ENCODE measurements at places on chromosomes 2 and 18. TPM values are rescaled to one million over a fixed set of nuclear protein-coding genes. Genes with fewer than 3 reads are reported as not detected.

GRCh38 chr2:65866148-65866547 lies 433.7 kb upstream of the SPRED2 start:
- no peak for DNase-seq

- DNase-seq: no peak
Observed at GRCh38 chr2:219293736-219294231, 14.6 kb downstream of the DNAJB2 start.

SCYGR3 gene
- not detected for total RNA-seq

CHRNG gene
- not detected for total RNA-seq

DNA sequence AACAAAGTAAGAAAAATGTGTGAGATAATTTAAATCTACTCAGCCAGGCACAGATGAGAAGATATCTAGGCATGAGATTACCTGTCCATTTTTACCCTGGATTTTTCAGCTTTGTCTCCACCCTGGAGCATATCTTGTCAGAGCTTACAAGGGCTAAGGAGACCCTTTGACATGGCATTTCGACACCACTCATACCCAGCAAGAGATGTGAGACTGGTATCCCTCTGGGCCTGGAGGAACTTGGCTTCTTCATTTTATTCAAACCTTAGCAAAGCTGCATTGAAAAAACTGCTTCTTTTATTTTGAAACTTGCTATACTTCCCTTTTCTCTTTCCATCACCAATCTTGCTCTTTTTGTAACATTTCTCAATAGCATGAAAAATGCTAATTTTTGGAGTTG lies 194.9 kb upstream of the HNMT start:
- no peak for DNase-seq

GRCh38 chr2:48530033-48530811 lies at the start of gene STON1:
TSS of gene STON1 (plus strand) at chr2:48530154. CDS start at chr2:48580634, 50,480 bp downstream.
- peak; percentile 49 for DNase-seq

DNA sequence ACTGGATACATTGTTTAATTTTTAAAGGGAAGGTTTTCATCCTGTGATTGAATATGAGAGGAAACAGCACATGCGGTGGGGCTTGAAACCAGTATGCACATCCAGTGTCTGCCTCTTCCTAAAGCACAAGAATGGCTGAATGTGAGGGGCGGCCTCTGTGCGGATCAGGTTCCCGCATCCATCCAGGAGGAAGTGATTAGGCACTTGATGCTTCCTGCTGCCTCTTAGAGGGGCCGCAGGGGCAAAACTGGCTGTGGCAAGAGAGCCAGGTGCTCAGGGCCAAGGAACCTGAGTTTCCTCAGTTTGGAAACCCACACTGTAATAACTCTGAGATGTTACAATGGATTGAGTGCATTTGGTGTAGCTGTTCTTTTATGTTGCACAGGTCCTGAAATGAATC lies 48.8 kb downstream of the THNSL2 start:
- DNase-seq: no peak

GRCh38 chr2:55620123-55620779 lies 2.8 kb upstream of the PPP4R3B start:
- DNase-seq: peak; percentile 34

DNA sequence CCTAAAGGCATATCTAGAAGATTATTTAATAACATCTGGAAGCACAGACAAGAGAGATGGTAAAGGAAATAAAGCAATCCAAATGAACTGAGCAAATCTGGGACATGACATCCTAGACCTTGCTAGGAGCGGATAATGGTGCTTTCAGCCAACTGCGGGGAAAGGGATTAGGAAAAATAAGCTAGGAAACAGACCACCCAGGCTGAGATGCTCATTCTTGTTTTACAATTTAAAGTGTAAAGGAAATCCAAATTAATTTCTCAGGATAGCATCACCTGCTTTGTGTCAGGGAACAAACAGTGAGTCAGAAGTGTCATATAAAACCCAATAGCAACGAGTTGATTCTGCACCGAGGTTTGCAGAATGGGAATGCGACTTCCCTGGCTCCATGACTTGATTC lies 112.5 kb upstream of the CXCR4 start:
- no peak for DNase-seq

GRCh38 chr2:241323778-241324177 lies 8.1 kb downstream of the SEPTIN2 start:
- no peak for DNase-seq

MGAT4A gene
- 3.9 TPM for total RNA-seq

GRCh38 chr2:208224802-208225201 lies 30.1 kb downstream of the IDH1 start:
- DNase-seq: peak; percentile 25

DNA sequence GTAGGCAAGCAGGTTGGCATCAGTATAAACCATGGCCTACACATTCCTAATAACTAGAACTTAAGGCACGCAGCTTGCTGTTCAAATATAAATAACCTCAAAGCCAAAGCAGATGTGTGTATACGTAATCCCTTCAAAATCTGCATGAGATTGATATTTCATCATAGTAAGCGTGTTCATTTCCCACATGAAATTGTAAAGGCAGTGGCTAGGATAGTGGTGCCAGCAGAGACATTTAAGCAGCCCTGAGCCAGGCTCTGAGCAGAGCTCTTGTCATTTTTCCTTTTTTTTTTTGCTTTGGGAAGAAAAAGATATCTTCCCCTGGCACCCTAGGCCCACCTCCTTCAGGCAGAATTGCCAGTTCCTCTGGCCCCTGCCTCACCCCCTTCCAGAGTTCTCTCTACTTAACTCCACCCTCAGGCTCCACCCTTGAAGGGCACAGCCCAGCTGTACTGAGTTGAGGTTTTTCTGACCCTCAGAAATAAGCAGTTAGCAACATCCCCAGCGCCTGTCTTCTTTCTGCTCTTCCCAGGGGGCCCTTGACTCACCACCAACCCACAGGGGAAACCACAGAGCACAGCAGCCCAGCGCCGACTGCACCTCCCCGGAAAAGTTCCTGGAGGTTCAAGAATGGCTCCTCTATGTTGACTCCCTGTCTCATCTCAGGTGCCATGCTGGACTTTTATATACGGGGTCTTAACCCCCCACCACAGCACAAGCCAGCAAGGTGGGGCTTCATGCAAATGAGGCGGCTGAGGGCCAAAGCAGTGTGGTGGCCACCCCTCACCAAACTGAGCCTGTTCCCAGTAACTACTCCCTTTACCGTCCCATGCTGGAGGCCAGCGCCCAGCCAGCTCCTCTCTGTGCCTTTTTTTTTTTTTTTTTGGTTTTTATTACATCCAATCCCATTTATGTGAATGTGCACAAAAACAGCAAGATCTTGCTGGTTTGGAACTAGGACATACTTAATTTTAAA lies 84.7 kb downstream of the EHD3 start:
- DNase-seq: peak; percentile 93

CAVIN2 gene
- 0.06 TPM for total RNA-seq

MYO3B gene
- total RNA-seq: not detected

STEAP3 gene
- total RNA-seq: 13.1 TPM

DNA sequence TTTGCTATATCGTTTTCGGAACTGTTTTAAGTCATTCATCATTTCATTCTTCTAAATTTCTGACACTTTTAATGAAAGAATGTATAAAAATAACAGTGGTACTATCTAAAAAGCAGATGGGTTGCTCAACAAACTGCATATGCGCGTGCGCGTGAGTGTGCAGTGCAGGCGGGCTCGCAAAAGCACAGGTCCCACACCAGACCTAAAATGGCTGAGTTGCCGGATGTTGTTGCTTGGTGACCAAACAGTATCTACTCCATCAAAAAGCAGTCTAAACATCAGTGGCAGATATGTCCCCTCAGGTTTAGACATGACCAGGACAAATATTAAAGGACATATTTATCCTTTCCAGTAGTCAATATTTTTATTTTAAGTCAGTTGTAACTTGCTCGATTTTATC lies 5.1 kb downstream of the NOL4 start:
- DNase-seq: peak; percentile 2

DNA sequence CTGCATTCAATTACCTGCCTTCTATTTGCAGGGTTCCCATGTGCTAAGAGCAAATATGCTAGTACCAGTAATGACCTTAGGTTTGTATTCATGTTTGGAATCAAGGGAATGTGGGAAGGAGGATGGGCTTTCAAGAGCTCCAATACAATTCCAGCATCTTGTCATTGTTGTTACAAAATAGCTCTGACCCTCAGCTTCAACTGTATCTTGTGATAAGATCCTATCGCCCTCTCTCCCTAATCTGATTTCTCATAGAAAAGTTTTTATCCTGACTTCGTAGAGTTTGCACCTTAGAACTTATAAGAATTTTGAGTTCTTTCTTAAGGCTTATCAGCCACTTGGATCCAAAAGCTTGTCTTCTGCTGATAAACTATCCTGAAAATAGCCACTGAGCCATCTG lies 749.5 kb upstream of the ACVR2A start:
- no peak for DNase-seq

All from Daoy (cell line).